ENCODE measurements at places on chromosomes 1 and 21. TPM values are rescaled to one million over a fixed set of nuclear protein-coding genes. Genes with fewer than 3 reads are reported as not detected.
A peak's percentile ranks its signal among the peaks of the same experiment; 100 is the strongest.

DNA sequence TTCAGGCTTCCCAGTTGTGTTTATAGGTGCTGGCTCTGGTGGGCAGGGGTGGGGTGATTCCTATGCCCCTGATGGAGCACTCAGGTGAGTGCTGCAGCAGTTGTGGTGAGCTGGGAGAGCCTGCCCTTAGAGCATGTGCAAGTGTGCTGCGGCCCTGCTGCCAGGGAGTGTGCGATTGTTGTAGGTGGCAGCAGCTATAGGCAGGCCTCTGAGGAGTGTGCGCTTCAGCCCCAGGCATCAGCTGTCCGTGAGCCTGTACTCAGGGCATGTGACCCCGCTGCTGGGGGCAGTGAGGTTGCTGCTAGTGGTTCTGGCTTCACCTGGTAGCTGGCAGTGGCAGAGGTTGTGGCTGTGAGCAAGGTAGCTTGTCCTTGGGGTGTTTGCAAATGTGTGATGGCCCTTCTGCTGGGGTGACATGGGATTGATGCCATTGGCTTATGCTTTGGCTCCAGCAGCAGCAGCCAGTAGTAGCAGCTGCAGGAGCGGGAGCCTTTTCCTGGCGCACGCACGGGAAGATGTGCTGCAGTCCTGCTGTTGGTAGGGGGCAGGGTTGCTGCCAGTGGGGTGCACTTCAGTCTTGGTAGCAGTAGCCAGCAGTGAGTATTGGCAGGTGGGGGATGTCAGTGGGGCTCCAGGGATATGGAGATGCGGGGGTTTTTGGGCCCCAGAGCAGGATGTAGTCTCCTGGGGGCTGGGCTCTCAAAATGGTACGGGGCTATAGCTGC lies 37.7 kb downstream of the SYCP1 start:
- no peak for DNase-seq

DNA sequence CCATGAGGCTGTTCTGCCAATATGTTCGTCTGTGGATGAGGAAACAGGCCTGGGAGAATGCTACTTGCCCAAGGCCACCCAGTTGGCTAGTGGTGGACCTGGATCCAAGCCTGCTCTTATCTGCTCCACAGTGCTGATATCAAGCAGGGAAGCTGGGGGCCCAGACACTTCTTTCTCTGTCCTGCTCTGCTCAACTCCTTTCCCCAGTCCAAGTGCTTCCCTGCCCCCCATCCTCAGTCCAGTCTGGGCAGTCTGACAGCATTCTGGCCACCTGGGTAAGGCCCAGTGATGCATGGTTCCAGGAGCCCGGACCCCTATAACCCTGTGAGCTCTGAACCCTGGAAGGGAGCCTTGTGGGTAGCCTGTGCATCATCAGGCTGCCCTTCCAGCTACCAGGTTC lies 4.2 kb upstream of the PAQR7 start:
- DNase-seq, result no peak

DNA sequence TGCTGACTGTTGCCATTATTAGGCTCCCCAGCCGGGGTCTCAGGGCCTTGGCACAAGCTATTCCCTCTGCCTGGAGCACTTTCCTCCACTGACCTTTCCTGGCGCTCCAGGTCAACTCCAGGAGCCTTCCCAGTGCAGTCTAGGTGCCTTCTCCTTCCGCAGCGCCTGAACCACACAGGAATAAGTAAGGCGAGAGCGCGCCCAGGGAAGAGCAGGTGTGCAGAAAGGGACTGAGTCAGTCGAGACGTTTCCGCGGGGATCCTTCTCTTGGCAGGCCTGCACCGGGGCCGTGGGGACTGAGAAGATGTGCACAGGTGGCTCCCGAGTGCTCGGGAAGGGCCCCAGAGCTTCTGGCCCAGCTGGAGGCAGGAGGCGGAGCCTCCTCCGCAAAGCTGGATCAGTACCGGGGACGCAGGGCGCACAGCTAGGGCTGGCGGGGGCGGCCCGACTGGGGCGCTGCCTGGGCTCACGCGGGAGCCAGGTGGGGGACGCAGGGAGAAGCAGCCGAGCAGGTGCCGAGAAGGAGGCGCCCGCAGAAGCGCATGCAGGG lies 765 bp upstream of the BMP8A start:
- no peak for DNase-seq

DNA sequence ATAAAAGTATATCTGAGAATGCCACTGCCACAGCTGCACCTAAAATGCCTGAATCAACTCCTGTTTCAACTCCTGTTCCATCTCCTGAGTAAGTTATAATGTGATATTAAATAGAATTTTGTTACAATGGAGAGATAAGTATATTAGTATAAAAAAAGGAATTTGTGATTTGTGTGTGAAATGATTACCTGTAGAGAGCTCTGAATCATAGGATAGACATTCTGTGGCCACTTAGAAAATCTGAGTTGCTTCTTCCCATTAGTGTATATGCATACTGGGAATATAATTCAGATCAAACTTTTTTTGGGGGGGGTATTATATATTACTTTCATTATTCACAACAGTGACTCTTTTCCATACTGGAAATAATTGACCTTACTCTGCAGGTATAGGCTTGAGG lies 52.9 kb downstream of the SUCO start:
- no peak for DNase-seq

GRCh38 chr1:118786454-118787155 lies 201.5 kb downstream of the TBX15 start:
- DNase-seq, result no peak

- DNase-seq, result no peak
These were observed 20.7 kb upstream of the TMPRSS15 start for GRCh38 chr21:18424276-18424675.

GRCh38 chr1:109538827-109539555 lies 681 bp upstream of the GPR61 start:
- DNase-seq, result no peak

- DNase-seq, result peak; percentile 21
These were observed 38.7 kb downstream of the AMY1C start for GRCh38 chr1:103788377-103788776.

DNA sequence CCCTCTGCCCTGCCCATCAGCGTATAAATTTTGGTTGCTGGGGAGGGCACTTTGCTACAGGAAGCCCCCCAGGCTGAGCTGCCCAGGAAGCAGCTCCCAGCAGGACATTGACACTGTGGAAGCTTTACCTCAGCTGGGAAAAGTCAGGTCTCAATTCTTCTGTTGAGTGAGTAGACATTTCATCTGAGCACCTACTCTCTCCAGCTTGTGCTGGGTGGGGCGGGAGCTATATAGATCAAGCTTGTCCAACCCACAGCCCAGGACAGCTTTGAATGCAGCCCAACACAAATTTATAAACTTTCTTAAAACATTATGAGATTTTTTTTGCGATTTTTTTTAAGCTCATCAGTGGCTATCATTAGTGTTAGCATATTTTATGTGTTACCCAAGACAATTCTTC lies 9.4 kb downstream of the NIPAL3 start:
- no peak for DNase-seq

Gene ST6GALNAC5
- 2.1 TPM for polyA plus RNA-seq

Gene GPR3
- polyA plus RNA-seq, result 0.55 TPM

Gene FAM177B
- not detected for polyA plus RNA-seq

Gene TMEM51
- polyA plus RNA-seq, result 6.3 TPM

Gene RBM11
- polyA plus RNA-seq, result not detected

Gene KMO
- polyA plus RNA-seq, result 0.39 TPM

Gene CNIH3
- 2.5 TPM for polyA plus RNA-seq
